Lower leg skin (tissue), 4 donors: ENCODE measurements at places on chromosomes 2 and 18. TPM values are rescaled to one million over a fixed set of nuclear protein-coding genes. Genes with fewer than 3 reads are reported as not detected.

DNA sequence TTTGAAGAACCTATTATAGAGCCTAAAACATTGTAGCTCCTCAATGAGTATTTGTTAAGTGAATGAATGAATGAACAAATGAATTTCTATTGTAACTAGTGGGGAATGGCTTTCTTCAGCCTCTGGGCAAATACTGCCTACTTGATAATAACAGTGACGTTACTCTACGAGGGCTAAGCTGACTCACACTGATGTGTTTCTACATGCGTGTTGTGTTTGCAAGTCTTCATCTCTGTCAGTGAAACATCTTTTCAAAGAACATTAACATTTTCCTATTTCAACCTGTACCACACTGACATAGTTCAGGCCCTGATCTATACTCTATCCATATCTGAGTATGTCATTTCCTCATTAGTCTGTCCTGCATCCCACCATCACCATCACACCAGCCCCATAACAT is 319.9 kb upstream of the ACVR2A start:
- DNase-seq: no peak

- DNase-seq: no peak
Measured at GRCh38 chr2:239902749-239903201, 122.4 kb downstream of the NDUFA10 start.

DNA sequence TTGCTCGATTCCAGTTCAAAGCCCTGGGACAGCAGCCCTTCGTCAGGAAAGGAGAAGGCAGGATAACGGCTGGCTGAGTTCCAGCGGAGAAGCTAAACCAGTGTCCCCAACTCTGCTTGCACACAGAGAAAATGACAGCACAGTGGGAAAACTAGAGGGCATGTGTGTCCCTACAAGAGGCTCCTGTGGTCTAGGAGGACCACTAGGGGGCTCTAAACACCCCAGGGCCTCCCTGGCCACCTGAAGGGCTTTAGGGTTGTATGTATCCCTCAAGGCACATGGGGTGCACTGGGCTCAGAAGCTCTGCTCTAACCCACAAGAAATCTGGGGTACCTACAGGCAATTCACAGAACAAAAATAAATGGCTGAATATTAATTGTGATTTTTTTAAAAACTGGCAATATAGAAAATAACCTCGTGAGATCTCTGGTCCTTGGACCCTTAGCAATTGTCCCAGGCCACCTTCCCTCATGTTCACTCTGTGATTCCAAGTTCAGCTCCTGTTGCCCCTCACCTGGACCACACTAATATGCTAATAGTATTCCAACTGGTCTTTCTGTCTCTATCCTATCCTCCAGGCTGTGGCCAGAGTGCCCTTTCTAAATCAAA is 17.5 kb downstream of the STAT1 start:
- DNase-seq: no peak

DNA sequence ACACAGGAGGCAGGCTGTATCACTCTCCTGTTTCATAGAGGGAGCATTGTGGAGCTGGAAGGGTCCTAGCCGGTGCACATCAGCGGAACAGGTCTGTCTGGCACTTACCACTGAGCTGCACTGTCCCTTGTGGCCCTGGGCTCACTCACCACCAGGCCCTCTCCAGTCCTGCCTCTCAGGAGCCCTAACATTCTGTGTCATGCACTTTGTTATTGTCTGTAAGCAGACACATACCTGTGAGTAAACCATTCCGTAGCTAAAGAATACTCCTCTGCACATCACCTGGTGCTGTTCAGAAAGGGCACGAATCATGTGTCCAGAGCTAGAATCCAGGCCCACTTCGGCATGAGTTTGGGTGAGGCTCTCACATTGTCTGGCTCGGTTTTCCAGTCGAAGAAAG is 93.6 kb downstream of the CRIM1 start:
- DNase-seq: no peak

GRCh38 chr2:38039121-38039910 is 36.6 kb downstream of the CYP1B1 start:
- no peak for DNase-seq

DNA sequence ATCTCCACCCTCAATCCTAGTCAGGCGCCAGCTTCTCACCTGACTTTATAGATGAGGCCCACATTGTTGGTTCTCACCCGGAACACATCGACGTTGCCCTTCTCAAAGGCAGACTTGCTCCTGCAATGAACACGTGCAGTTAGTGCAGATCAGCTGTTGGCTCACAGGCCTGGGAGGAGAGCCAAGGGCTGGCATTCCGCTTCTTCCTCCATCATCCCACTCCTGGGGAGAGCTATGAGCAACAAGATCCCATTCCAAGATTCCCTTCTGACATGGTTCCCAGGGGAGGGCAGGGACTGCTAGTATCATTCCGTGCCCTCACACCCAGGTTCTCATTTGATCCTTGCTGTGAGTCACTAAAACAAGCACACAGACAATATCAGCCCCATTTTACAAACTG is 15.1 kb downstream of the LOXHD1 start:
- DNase-seq: no peak

The AQP12A gene
- total RNA-seq: not detected

The CAPN14 gene
- 0.13 TPM for total RNA-seq

DNA sequence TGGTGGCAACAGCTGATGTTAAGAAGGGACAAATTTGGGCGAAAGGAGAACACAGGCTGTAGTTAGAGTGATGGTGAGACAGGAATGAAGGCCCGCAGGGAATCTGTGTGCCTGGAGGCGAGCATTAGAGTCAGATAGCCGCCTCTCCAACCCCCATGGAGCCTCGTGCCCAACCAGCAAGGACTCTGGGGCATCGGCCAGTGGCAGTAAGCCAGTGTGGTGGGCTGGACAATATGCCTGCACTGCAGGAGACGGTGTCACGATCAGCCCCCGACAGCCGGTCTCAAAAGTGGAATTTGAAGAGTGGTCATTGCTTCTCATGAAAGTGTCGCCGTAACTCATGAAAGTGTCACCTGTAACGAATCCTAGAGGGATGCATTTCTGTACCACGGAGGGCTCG is 249.4 kb downstream of the ALPK2 start:
- DNase-seq: no peak

DNA sequence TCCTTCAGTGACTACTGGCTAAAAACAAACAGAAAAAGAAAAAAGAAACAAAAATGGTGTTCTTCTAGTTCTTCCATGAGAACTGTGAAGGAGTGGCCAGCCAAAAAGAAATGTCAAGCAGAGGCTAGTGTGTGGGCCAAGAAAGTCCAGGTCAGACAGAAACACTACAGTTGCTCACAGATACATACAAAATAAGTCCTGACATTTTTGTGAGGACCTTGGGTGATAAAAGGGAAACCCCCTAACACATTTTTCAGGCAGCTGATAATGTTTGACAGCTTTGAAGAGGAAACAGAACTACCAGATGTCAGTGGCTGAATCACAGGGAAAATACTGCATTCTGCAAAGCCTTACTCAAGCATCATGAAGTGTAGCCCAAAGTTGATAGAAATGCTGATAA is 28.1 kb downstream of the ARHGAP25 start:
- DNase-seq: no peak

- no peak for DNase-seq
Measured at GRCh38 chr2:77017355-77017745, 504.8 kb downstream of the LRRTM4 start.

DNA sequence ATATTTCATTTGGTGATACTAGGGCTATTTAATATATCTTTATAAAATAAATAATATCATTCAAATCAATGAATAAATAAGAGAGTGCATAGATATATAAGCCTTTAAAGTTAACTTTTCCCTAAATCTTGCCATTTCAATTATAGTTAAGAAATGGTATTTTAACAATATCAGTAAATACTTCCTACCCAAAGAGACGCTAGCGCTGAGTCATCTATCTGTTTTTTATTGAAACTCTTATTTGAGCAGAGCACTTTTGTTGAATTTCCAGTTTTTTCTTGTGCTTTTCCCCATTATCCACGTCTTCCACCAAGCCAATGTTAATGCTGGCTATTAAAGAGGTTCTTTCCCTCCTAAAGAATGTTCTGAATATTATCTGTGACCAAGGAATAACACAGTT is 639.3 kb downstream of the DSC3 start:
- DNase-seq: no peak

- no peak for DNase-seq
Measured at GRCh38 chr18:13620206-13620672, 106.1 kb downstream of the FAM210A start.

- DNase-seq: no peak
Measured at GRCh38 chr2:135257383-135258090, 205.4 kb downstream of the RAB3GAP1 start.

The KIF1A gene
- total RNA-seq: 2.2 TPM

DNA sequence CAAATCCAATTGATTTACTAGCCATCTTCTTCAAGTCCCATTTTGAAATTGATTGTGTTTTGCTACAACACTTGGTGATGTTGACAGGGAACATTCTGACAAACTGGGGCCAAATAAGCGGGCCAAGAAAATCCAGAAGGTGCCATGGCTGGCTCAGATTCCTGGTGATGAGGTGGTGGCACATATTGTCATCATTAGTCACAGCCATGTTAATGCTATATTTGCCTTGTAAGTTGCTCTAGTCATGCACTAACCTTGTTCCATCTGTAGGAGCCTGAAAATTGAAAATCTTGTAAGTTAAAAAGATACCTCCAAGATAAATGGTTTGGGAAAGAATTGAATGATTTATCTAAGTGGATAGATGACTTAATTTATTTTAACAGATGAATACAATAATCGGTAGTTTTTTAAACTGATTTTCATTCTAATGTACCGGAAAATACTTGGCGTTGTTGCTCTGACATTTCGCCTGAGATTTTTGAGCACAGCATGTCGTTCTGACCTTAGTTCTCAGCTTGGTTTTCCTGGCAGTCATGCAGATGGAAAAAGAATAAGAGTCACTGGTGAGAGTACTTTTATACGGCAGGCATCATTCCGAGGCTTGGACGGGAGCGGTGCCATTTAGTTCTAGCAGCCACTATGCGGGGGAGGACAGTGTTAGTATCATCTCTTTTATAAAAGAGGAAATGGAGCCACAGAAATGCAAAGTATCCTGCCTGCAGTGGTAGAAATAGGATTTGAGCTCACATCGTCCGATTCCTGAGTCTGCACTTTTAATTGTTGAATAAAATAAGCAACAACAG is 133.9 kb downstream of the ZNF532 start:
- no peak for DNase-seq

DNA sequence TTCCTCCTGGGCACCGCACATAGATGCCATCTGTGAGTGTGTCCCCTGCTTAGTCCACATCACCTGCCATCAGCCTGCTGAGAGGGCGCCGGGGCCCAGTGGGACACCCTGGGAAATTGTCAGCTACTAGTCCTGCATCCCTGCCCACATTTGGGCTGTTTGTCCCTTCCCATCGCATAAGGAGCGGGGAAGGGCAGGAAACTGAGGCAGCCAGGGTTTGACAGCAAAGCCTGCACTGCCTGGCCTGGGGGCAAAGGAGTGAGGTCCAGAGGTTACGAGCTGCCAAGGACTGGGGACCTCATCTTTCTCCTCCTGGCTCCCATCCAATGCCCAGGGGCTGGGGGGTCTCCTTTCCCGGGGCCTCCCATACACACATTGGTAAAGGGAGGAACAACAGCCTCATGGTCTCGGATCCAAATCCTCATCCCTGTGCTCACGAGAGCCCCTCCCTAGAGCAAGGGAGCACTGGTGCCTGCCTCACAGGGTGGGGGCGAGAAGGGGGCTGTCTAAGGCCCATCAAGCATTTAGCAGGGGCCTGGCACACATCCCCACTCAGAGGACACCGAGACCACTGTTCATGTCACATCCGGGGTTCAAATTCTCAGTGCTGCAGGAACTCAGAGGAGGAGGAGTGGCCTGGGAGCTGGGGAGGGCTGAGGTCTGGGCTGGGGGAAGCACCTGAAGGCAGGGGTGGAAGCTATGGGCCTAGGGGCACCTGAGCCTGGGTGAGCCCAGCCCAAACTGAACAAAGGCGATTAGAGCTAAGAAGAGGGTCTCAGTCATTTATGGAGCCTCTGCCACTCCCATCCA is 113.8 kb downstream of the SMAD7 start:
- DNase-seq: no peak

DNA sequence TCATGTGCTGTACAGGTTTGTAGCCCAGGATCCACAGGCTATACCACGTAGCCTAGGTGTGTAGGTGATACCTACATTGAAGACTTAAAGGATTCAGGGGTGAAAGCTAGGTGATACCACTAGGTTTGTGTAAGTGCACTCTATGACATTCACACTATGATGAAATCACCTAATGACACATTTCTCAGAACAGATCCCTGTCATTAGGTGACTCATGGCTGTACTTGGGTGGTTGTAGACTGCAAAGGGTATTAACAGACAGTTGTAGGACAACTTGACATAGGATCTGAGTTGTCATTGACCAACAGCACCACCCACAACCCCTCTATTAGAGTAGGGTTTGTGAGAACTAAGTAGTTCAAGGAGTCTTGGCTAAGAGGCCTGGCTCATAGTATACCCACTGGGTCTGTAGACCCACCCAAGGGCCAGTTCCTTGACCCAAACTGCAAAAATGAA is 27.7 kb upstream of the SMCHD1 start:
- no peak for DNase-seq

DNA sequence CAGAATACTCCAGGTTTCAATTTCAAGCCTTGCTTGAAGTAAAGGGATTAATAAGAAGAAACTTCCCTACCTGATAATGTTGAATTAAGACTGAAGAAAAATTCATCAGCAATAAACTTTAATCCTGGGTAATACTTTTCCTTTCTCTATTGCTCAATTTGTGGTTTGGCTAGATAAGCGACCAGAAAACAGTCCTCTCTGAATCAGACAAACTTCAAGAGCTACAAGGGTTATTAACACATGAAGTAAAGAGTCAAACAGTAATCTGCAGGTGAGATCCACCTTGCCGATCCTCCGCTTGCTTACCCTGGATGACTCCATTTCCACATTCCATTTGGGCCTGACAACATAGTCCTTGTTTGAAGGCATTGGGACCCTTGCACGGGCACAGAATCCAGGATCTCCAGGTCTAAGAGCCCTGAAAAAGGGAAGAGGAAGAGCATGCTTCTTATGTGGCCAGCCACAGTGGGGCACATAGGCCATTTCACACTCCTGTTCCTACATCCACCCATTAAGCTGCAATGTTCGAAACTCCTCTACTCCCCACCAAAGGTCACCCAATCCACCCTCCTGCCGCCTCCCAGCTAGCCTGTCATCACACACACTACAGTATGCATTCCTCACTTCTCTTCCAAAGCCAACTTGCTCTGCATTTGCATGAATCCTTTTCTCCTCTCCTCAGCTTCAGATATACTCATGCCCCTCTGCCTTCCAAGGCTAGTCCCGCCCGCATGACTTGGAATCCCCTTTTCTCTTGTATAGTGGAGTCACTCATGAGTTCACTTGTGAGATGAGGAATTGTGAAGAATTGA is 39.8 kb downstream of the IWS1 start:
- no peak for DNase-seq

The DES gene
- total RNA-seq: 36.8 TPM

GRCh38 chr2:3565117-3565516 is 7.0 kb upstream of the RNASEH1 start:
- no peak for DNase-seq

The DARS1 gene
- total RNA-seq: 73.6 TPM
